ENCODE measurements at places on chromosomes 5 and 9. TPM values are rescaled to one million over a fixed set of nuclear protein-coding genes. Genes with fewer than 3 reads are reported as not detected.

Gene C9orf50
- total RNA-seq = 0.44 TPM

Gene CNTNAP3B
- total RNA-seq = 1.2 TPM

Gene IFNK
- not detected for total RNA-seq

Gene YTHDC2
- total RNA-seq = 22.2 TPM

Gene RANBP3L
- not detected for total RNA-seq

Gene C9
- total RNA-seq = not detected

Gene SPAG8
- total RNA-seq = 1.5 TPM

Gene NPR3
- 82.2 TPM for total RNA-seq

Gene LCN1
- total RNA-seq = not detected

Gene PRRT1B
- not detected for total RNA-seq

Gene RNF183
- not detected for total RNA-seq

Gene CARD9
- total RNA-seq = 1.3 TPM

Gene TAS2R1
- total RNA-seq = not detected

Gene NR6A1
- total RNA-seq = 0.44 TPM

Gene SEMA6A
- 0.66 TPM for total RNA-seq

Gene ASS1
- 225 TPM for total RNA-seq

Gene SLC6A18
- not detected for total RNA-seq

Gene NMUR2
- total RNA-seq = not detected

Gene NINJ1
- 21.5 TPM for total RNA-seq

Gene ROR2
- 20.9 TPM for total RNA-seq
